ENCODE measurements at places on chromosomes 2 and 18.
A peak's percentile ranks its signal among the peaks of the same experiment; 100 is the strongest.

DNA sequence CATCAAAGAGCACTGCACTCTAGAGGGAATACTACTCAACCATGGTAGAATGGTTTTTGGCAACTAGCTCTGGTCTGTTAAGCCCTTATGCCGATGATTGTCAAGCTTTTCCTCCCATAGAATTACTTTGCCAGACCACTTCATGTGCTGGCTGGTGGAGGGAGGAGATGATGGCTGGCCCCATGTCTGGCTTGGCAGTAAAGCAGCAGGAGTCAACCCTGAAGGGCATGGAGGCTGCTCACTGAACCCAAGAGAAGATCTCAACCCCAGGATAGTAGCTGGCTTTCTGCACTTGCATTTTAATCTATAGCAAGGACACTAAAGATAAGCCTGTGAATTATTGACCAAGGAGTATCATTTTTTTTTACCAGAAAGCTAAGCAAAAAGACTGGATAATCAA lies 309.9 kb downstream of the PIEZO2 start:
- no peak for DNase-seq

- DNase-seq = no peak
Measured at GRCh38 chr2:200217320-200217719, 89.2 kb upstream of the SPATS2L start.

DNA sequence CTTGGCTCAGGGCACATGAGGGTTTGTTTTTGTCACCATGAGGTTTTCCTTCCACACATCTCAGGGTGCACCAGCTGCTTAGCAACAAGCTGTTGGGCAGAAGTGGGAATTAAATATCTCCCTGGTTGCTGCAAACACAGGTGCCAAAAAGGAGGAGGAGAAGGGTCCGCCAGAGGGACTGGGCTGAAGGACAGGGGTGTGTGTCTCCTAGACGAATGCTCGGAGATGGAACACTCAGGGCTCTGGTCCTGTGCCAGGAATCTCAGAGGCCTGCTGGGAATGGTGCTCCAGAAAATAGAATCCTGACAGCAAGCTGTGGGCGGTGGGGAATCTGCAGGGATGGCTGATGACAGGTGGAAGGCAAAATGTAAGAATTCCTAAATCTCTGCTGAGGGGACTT lies 94.5 kb downstream of the VSNL1 start:
- peak; percentile 43 for DNase-seq

DNA sequence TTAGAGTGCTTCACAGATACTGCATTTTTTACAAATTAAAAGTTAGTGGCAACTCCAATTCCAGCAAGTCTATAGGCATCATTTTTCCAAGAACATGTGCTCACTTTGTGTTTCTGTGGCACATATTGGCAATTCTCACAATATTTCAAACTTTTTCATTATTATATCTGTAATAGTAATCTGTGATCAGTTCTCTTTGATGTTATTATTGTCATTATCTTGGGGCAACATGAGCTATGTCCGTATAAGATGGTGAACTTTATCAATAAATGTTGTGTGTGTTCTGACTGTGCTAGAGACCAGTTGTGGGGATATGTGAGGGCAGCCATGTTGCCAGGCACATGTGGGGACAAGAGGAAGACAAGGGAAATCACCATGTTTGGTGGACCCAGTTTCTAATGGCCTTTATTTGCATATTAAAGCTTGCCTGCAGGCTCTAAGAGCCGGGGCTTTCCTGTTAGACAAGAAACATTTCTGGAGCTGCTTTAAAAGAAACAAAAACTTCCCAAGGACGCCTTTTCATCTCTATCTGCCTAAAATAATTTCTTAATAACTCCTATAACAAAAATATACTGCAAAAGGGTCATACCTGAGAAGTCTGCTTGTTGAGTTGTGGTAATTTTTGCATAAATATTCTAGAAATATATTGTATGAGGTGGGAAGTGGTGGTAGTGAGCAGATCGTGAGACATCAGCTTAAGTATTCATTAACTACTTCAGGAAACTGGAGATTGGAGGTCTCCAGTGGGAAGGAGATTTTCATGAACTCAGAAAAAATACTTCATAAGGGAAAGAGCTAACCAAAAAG lies 37.2 kb downstream of the KYNU start:
- no peak for DNase-seq

GRCh38 chr18:22302144-22302543 lies 115.6 kb downstream of the CTAGE1 start:
- DNase-seq = no peak

All from NCI-H1417 (cell line).